ENCODE measurements at places on chromosomes 3 and 15.

GRCh38 chr3:117118604-117119003 is 409.0 kb downstream of the TUSC7 start:
- DNase-seq: no peak
- H3K4me3 ChIP-seq: no peak overlapping the region
- H3K27ac ChIP-seq: no peak overlapping the region
- no peaks in the 10 kb centered on the region for H3K4me1 ChIP-seq
- no peaks in the 10 kb centered on the region for H3K36me3 ChIP-seq

DNA sequence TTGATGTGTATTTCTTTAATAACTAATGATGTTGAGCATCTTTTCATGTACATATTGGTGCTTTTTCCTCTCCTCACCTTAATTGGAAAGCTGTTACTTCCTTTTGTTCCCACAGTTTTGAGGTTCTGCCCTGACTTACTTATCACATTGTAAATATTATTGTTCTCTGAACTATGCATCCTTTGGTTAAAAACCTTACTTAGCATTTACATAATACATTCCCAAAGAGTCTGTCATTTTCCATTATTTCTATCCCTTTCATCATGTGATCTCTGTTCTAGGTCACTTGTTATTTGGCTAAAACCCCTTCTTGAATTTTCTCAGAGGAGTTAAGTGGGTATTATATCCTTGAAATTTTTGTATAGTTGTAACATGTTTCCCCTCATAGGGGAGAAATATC is 33.0 kb downstream of the SLC12A6 start:
- H3K27ac ChIP-seq: no peak overlapping the region
- no peak for DNase-seq
- H3K27me3 ChIP-seq: no peaks in the 10 kb centered on the region
- no peaks in the 10 kb centered on the region for H3K36me3 ChIP-seq

GRCh38 chr3:10869460-10869859 is 53.4 kb downstream of the SLC6A11 start:
- H3K4me1 ChIP-seq: no peaks in the 10 kb centered on the region
- H3K27me3 ChIP-seq: no peaks in the 10 kb centered on the region
- DNase-seq: no peak
- H3K4me3 ChIP-seq: no peak overlapping the region
- H3K27ac ChIP-seq: no peak overlapping the region

- no peaks in the 10 kb centered on the region for H3K27me3 ChIP-seq
- no peaks in the 10 kb centered on the region for H3K4me1 ChIP-seq
- no peaks in the 10 kb centered on the region for H3K36me3 ChIP-seq
Measured at GRCh38 chr3:17322106-17322793, 420.2 kb downstream of the TBC1D5 start.

DNA sequence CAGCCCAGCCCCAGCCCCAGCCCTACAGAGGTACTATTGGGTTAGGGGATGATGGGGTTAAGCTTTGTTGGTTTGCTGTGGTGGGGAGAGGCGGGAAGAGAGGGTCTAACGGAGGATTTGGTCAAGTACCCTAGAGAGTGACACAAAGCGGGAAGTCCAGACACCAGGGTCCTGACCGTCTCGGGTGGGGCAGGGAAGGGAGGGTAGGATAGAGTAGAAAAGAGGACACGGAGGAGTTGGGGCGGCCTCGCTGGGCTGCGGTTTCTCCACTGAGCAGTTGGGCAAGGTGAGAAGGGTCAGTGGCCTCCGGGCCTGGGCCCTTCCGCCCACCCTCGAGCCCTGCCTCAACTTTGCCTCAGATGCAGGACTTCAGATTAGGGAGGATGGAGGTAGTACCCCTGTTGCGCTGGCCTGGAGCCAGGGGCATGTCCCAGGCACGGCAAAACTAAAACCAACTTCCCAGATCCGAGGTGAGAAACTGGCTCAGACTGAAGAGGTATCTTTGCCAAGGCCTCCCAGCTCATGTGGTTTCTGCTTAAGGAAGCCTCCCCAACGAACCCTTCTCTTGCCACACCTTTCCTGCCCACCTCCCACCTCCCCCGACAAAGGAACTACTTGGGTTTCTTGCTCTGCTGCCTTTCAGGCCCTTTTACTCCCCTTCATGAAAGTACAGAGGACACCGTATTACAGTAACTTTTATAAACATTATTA is 551 bp downstream of the PML start:
- H3K36me3 ChIP-seq: peaks cover 17% of the 10 kb centered on the region
- H3K27ac ChIP-seq: peak overlapping the region; percentile 96
- peak overlapping the region; percentile 86 for H3K4me3 ChIP-seq
- peak; percentile 75 for DNase-seq
- peaks cover 80% of the 10 kb centered on the region for H3K4me1 ChIP-seq

Measured in vagina (tissue), 2 donors.